ENCODE measurements at places on chromosomes 6 and 20.

DNA sequence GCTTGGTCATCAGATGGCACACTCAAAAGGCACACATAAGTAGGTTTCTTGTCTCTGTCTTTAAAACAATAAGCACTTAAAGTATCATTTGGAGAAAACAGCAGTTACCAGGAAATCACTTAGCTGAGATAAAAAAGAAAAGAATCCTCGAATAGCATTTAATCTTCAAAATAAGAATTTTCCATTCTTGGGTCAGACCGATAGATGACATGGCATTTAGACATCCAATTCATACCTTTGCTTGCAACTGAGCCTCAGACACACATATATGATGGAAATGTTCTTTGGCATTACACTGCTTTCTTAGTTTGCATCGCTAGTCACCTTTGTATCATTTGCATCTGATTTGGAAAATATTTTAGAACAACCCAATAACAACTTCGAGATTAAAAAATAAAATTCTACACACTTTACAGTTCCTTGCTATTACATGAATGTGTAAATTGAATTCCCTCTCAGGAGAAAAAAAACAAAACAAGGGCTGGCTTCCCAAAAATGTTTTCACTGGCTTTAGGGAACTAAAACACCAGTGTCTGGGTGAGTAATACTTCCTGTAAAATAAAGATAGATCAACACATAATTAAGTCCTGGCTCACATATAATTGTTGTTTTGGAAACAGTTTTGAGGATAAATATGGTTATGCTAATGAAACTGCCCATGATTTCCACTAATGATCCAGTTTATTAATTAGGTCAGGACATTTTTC is 1.3 kb upstream of the RNF217 start:
- no peak for DNase-seq

DNA sequence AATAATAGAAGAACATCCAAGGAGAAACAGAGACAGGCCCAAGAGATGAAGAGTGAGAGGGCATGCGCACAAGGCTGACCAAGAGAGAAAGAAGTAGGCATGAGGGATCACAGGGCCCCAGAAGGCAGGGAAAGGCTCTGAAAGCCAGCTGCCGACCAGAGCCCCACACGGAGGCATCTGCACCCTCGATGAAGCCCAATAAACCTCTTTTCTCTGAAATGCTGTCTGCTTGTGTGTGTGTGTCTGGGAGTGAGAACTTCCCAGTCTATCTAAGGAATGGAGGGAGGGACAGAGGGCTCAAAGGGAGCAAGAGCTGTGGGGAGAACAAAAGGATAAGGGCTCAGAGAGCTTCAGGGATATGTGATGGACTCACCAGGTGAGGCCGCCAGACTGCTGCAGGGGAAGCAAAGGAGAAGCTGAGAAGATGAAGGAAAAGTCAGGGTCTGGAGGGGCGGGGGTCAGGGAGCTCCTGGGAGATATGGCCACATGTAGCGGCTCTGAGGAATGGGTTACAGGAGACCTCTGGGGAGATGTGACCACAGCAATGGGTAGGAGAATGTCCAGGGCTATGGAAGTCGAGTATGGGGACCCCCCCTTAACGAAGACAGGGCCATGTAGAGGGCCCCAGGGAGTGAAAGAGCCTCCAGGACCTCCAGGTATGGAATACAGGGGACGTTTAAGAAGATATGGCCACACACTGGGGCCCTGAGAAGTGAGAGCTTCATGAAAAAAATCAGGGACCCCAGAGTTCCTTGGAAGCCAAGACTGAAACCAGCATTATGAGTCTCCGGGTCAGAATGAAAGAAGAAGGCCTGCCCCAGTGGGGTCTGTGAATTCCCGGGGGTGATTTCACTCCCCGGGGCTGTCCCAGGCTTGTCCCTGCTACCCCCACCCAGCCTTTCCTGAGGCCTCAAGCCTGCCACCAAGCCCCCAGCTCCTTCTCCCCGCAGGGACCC is 981 bp upstream of the TNF start:
- peak; percentile 46 for DNase-seq

DNA sequence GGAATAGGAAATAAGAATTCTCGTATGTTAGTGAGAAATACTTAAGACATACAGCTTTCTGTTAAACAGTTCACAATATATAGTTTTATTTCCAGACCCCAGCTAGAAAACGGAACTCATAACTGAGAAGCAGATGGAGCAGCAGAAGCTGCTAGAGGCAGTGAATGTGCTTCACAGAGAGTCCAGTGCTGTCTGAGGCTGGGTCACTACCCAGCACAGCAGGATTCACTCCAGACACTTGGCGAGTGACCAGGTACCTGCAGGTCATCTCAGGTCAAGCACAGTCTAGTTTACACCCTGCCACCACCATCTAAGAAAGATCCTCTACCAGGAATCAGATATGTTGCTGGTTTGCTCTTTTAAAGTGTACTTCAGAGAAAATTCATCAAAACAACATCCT is 243.1 kb upstream of the RAB32 start:
- DNase-seq = no peak

- no peak for DNase-seq
Observed at GRCh38 chr6:34339432-34339831, 53.0 kb downstream of the NUDT3 start.

DNA sequence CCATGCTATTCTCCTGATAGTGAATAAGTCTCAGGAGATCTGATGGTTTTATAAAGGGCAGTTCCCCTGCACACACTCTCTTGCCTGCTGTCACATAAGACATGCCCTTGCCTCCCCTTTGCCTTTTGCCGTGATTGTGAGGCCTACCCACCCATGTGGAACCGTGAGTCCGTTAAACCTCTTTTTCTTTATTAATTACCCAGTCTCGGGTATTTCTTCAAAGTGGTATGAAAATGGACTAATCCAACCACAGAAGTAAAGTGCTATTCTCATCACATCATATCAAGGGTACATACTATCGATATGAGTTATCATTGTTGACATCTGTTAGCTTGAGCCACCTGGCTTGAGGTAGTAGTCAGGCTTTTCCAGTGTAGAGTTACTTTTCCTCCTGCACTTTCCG is 2.3 kb downstream of the MANBAL start:
- DNase-seq = no peak

DNA sequence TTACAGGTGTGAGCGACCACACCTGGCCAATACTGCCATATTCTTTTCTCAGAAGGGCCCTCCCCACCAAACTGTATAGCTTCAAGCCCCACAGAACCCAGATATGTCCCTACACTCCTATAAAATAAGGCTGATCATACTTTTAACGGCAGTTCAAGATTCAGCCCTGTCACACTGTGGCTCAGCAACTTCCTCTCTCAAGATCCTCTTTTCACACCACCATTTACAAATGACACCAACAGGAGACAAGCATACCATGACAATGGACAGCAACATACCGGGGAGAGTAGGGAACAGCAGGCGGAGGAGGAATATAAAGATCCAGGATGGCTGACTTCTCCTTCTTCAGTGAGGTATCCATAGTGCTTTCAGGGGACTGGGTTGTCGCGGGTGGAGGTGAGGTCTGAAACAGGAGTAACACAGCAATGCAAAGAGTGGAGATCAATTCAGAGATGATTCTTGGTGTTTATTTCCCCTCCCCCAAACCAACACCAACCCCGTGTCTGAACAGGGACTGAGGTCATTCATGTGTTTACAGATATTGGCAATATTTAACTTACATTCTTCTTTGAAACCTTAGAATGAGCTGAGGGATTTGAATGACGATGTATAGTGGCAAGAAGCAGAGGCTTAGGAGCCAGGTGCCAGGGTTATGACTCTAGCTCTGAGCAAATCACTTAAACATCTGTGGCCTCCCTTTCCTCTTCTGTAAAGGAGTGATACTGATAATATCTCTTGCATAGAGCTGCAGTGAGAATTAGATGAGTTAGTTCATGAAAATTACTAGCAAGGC is 57.6 kb upstream of the IPCEF1 start:
- DNase-seq = peak; percentile 67

GRCh38 chr20:10481676-10482075 is 46.6 kb downstream of the SLX4IP start:
- no peak for DNase-seq

DNA sequence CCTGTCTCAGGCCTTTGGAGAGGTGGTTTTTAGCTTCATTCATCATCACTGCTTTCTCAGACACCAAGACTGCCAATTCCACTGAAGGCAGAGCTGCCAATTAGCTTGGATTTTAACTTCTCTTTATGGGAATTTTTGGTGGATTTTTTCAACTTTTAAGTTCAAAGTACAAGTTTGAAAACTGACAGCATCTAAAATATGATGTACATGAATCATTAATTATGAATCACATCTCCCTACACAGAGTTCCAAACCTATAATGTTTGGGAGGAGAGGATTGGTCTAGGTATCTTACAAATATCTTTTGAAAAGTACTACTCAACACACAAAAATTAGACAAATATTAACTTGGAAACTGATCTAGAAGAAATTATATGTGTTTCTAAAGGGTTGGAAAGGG is 25.5 kb downstream of the CNKSR3 start:
- no peak for DNase-seq

- no peak for DNase-seq
Observed at GRCh38 chr20:61930776-61931475, 134.8 kb downstream of the TAF4 start.

GRCh38 chr6:12371641-12372146 is 81.5 kb downstream of the EDN1 start:
- DNase-seq = peak; percentile 36

GRCh38 chr20:36336954-36337704 is 31.0 kb downstream of the DLGAP4 start:
- no peak for DNase-seq

DNA sequence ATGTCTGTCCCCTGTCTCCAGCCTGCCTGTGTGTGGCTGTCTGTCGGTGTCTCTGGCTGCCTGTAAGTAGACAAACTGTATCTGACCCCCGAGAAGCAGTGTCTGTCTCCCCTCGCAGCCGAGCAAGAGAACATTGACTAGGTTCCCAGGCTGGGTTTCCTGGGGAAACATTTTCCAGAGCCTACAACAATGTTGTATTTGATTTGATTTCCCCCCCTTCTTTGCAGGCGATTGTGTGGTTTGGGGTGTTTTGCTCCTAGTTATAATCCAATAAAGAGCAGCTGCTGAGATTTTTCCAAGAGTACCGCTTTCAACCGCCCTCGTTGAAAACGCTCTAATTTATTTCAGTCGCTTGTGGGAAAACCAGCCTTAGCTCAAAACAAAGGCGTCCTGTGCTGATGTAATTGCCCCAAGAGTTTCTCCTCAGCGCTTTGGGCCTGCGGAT is 92.6 kb downstream of the CDC5L start:
- no peak for DNase-seq

GRCh38 chr6:108969776-108970175 is 121.6 kb downstream of the ARMC2 start:
- no peak for DNase-seq

GRCh38 chr20:9602847-9603183 is 88.4 kb downstream of the LAMP5 start:
- DNase-seq = no peak

DNA sequence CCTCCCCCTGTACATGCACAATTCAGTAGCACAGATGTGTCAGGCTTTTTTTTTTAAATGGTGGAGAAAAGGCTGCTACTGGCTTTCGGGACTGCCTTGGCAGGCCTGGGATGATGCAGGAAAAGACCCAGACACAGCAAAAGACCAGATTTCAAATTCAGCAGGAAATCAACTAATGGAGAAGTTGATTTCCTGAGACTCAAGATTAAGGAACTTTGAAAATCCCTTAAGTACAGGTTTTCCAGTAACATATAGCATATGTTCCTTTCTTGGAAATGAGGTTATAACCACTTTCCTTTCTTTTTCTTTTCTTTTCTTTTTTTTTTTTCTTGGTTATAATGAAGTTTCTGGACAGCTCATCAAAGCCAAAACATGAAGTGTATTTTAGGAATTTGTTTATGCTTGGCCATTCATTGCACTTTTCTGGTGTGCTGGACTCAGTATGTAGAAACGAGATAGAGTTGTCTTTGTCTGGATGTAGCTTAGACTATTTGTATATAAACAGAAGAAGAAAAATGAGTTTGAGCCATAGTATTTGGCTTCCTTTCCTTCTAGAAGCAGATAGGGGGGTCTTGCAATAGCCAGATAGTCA is 119.4 kb downstream of the SASH1 start:
- DNase-seq = no peak

GRCh38 chr6:22468256-22468965 is 101.0 kb upstream of the HDGFL1 start:
- no peak for DNase-seq

GRCh38 chr6:38688579-38689087 is 14.3 kb downstream of the GLO1 start:
- DNase-seq = peak; percentile 56

- DNase-seq = no peak
Observed at GRCh38 chr6:84854811-84855400, 90.5 kb upstream of the TBX18 start.

DNA sequence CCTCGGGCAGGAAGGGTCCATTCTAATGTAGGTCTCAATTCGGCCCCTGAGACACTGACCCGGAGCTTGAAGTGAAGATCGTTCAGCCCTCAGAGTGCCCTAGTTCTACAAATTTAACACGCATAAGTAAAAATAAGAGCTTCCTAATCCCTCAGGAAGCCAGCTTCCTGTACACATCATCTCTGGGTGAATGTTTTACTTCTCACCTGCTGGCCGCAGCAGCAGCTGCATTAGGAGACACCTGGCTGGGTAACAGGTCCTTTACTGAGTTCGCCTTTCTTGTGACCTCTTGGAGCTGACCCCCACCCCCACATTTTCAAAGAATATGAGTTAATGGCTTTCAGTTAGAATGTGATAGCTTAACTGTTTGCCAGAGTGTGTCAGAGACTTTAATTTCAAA is 165.0 kb downstream of the SMOC2 start:
- DNase-seq = no peak

DNA sequence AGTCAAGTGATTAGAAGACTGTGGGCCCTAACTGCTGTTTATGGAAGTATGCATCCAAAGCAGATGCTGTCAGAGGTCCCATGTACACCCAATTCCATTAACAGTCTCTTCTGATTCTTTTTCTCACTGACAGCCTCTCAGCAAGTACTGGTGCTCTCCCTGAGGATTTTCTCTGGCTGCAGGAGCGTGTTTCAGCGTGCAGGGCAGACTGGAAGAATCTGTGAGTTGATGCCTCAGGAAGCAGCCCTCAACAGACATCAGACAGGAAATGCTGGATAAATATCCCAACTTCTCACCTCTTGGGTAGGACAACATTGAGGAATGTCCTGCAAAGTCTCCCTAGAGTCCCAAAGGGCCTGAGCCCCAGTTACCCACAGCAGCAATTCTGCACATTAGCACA is 40.8 kb downstream of the ANKEF1 start:
- no peak for DNase-seq

DNA sequence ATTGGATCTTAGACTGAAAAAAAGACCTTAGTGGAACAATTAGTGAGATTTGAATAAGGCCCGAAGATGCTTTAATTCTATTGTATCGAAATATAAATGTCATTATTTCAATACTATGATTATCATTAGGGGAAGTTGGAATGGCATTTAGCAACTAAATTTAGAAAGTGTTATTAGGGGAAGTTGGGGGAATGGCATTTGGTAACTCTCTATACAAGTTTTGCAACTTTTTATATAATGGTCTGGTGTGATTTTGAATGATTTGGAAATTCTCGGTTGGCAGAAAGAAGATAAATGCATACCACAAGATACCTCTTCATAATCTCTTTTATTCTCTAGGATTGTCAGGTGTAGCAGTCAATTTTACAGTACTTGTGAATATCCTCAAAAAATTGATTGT is 49.2 kb downstream of the RNF144B start:
- peak; percentile 4 for DNase-seq

Measured in NB4 (cell line).